ENCODE measurements at places on chromosomes 2 and 18.
A peak's percentile ranks its signal among the peaks of the same experiment; 100 is the strongest.

DNA sequence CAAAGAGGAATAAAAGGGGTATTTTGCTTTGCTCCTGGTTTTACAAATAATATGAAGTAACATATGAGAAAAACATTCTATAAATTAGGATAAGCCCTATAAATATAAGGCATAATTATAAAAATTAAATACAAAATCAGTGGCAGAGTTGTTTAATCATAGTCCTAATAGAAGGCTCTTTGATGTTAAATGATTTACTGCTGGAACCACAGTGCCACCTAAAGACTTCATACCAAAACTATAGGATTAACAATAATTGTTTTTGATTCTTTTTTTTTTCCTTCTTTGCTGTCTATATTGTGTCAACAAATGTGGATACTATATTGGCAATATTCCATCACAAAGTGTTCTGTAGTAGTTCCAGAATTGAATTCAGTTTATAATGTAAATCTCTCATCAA is 837.7 kb upstream of the SLC39A10 start:
- no peak for DNase-seq

DNA sequence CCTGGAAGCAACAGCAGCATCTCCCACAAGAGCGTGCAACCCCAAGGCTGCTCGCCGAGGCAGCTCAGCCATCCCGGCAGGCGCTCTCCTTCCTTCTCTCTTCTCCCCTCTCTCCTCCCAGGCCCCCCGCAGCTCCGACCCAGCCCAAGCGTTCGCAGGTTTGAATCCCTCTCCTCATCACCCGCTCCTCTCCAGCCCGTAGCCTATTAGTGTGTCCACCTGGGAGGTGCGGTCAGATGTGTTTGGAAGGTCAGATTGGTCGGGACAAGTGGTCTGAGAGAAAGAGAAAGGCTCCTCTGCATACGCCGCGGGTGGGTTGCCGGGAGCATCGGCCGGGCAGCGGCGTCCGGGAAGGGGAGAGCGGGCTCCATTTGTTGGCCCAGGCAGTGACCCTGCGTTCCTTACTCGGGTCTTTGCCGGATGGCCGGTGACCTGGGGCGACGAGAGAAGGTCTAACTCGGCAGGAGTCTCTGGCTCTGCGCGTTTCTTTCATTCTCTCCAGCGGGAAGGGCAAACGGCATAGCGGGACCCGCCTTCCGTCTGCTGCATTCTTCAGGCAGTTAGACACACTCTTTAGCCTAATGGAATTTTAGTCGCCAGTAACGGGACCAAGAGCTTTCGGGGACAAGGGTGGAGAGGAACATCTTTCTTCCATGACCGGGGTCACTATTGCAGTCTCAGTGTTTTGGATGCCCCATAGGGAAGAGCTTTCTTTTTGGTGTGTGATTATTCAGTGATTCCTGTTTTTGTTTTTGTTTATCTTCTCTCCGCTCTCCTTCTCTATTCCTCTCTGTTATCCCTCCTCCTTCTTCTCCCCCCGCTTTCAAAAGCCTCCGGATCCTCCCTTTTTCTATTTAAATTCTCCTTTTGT is 1.1 kb upstream of the TMEFF2 start:
- peak; percentile 29 for DNase-seq

- no peak for DNase-seq
Observed at GRCh38 chr2:216819055-216819454, 40.8 kb downstream of the TNP1 start.

DNA sequence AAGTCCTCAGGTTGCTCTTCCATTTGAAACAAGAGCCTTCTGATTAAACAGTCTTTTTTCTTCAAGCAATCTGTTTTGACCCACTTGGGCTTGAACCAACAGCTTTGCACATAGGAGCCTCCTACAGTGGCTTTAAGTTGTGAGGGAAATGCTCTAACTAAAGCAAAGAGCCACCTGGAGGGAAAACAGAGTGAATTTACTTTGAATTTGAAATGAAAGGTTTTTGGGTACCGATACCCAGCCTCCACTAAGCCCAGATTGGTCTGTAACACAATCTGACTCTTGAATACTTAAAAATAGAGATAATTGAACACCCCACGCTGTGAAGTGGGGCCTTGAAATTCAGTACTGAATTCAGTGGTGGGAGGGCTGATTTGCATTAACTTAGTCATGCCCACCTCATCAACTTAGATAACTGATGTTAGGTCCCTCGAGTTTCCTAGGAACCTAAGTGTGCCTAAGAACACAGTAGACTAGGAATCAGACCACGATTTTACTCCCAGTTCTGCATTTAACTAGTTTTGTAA is 56.3 kb upstream of the ACVR1C start:
- DNase-seq = no peak
